ENCODE measurements at places on chromosomes 3 and 15. TPM values are rescaled to one million over a fixed set of nuclear protein-coding genes. Genes with fewer than 3 reads are reported as not detected.

The TM4SF1 gene
- not detected for total RNA-seq

The CHRD gene
- total RNA-seq = 0.07 TPM

The PPIP5K1 gene
- 71.6 TPM for total RNA-seq

The KLHL6 gene
- 29.7 TPM for total RNA-seq

DNA sequence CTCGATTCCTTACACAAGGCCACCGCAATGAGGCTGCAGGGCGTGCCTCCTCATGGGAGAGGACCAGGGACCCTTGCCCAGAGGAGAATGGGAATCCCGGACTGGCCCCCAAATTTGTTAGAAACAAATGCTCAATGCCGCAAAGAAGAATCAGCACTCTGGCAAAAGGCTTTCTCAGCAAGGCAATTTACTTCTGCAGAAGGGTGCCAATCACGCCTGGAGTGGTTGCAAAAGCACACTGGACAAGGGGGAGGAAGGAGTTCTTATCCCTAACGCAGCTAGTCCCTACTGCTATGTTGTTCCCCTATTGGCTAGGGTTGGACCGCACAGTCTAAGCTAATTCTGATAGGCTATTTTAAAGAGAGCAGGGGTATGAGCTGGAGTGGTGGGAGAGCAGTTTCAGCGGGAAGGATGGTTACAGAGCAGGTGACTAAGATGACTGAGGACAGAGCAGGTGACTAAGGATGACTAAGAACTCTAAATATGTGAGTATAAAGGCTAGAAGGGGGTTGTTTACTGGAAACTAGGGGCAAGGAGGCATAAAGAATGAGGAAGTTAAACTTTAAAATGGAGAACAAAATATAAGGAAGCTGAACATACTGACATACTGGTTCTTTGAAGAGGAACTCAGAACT lies 48.5 kb downstream of the KATNBL1 start:
- H3K36me3 ChIP-seq = peaks cover 88% of the 10 kb centered on the region
- H3K4me3 ChIP-seq = no peak overlapping the region
- H3K4me1 ChIP-seq = peaks cover 1% of the 10 kb centered on the region
- no peak for DNase-seq
- H3K27ac ChIP-seq = no peak overlapping the region
- no peaks in the 10 kb centered on the region for H3K27me3 ChIP-seq

DNA sequence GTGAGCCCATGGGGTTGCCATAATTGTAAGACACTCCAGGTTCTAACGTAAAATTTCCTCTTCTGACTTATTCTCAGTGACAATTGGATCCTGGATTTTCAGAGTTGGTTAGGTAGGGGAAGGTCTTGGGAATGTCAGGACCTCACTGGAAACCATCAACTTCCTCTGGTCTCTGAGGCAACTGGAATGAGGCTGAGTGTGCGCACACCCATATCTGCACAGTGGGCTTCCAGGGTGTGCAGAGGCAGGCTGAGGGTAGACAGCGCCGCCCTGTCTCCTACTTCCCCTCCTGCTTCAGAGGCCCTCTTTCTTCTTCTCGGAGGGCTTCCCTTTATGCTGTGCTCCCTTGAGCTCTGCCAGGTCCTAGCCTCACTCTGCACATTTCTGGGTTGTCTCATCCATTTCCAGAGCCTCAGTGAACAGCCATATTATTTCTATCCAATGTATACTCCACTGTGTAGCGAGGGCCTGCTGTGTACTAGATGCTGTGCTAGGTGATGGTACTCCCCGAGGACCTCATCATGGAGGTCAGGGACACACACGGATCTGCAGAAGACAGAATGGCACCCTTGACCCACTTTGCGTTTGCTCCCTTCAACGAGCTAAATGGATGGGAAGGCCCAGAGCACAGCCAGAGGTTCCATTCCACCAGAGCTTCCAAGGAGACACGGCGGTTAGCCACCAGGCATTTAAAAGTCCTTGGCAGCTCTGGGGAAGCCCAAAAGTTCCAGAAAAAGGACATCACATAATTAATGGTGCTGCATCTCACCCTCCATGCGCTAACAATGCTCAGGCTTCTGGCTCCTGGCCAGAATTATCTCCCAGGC lies 18.3 kb downstream of the ACAA1 start:
- H3K4me3 ChIP-seq = no peak overlapping the region
- H3K36me3 ChIP-seq = peaks cover 35% of the 10 kb centered on the region
- no peaks in the 10 kb centered on the region for H3K4me1 ChIP-seq
- H3K27ac ChIP-seq = no peak overlapping the region
- DNase-seq = no peak

DNA sequence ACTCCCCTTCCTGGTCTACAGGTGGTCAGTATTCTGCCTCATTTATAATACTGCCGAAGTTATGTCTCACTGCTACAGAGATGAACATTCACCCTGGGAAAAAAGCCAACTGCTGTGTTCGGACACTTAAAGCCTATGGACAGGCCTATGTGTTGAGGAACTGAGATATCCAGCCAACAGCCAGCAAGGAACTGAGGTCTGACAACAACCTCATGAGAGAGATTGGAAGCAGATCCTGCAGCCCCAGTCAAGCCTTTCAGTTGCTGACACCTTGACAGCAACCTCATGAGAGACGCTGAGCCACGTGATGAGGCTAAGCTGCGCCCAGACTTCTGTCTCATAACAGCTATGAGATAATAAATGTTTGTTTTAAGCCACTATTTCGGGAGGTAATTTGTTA lies 18.2 kb upstream of the FHIT start:
- peaks cover 15% of the 10 kb centered on the region for H3K27me3 ChIP-seq
- H3K4me3 ChIP-seq = no peak overlapping the region
- H3K36me3 ChIP-seq = no peaks in the 10 kb centered on the region
- DNase-seq = no peak
- no peak overlapping the region for H3K27ac ChIP-seq
- no peaks in the 10 kb centered on the region for H3K4me1 ChIP-seq

DNA sequence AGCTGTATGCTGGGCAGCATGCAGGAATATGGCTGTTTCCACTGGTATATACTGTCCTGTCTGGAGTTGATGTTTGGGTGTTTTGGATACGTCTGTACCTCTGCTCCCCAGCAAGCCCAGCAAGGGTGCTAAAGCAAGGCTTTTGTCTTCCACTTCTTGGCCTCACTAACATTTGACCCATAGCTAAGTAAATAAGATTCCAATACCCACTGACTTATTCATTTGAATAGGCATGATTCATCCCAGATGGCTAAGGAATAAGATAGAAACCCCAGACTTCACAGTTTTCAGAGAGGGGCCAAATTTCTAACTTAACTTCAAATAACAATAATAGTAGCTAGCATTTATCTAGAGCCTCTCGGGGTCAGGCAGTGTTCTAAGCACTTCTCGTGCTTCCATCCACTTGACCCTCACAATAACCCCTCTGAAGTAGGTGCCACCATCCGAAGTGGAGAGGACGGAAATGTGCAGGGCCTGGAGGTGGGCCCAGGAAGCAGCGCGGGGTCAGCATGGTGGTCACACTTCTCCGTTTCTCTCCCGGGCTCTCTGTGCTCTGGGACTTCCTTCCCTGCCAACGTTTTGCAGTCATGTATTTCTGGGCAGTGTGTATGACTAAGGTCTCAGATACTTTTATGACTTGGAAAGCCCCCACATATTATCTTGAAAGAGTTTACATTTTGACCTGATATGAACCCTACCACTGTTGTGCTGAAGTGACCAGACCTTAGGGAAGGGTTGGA lies 39.3 kb downstream of the LRRK1 start:
- no peak for DNase-seq
- peaks cover 17% of the 10 kb centered on the region for H3K27me3 ChIP-seq
- H3K4me1 ChIP-seq = no peaks in the 10 kb centered on the region
- no peak overlapping the region for H3K4me3 ChIP-seq
- no peak overlapping the region for H3K27ac ChIP-seq
- H3K36me3 ChIP-seq = no peaks in the 10 kb centered on the region

DNA sequence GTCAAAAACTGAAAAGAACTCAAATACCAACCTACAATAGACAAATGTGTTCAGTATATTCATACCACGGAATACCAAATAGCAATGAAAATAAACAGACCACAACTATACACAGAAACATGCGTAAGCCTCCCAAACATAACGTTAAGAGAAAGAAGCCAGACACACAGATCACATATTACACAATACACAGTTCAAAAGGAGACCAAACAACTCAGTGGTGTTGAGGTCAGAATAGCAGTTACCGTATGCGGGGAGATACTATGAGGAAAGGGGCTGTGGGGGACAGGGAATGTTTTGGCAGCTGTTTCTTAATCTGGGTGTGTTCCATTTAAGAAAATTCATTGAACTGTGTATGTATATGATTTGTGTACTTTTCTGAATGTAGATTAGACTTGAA lies 6.6 kb downstream of the OSBPL10 start:
- H3K27ac ChIP-seq = no peak overlapping the region
- no peak for DNase-seq
- peaks cover 30% of the 10 kb centered on the region for H3K36me3 ChIP-seq
- no peak overlapping the region for H3K4me3 ChIP-seq

- H3K27ac ChIP-seq = no peak overlapping the region
- H3K4me1 ChIP-seq = no peaks in the 10 kb centered on the region
- DNase-seq = no peak
- H3K36me3 ChIP-seq = no peaks in the 10 kb centered on the region
- H3K4me3 ChIP-seq = no peak overlapping the region
These were observed 568.2 kb upstream of the BCHE start for GRCh38 chr3:166405465-166405864.
